ENCODE measurements at places on chromosomes 2 and 18.

DNA sequence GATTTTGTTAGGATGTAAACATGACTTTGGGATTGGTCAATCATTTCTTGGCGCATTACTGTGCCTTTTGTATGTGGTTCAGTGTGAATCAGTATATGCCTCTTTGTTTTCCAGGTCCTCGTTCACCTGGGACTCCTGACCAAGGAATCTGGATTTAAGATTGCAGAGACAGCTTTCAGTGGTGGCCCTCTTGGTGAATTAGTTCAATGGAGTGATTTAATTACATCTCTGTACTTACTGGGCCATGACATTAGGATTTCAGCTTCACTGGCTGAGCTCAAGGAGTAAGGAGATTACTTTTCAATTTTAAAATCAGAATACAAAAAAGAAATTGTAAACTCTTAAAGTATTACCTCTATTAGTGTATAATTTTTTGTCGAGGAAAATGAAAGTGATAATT lies 87.6 kb downstream of the MGAT5 start:
- DNase-seq: no peak

GRCh38 chr2:96245609-96246390 lies 20.0 kb downstream of the TMEM127 start:
- DNase-seq: no peak

GRCh38 chr2:101806123-101806522 lies 108.6 kb downstream of the MAP4K4 start:
- no peak for DNase-seq

- DNase-seq: no peak
Measured at GRCh38 chr2:36044411-36044810, 311.2 kb upstream of the CRIM1 start.

DNA sequence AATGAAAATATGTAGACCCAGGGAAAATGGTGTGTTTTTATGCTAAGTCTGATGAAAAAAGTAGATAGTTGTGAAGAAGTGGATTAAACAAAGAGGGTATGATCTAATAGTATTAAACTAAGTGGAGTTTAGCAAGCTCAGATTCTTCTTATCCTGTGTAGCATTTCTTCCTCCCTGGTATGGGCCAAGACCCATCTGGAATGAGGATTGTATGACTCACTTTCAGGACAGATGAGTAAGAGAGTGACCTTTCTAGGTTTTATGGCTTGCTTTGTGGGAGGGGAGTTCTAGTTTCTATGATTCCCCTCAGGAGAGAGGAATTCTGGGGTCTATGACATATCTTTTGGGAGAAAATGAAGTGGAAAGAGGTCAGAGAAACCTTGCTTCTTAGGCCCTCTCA lies 550.1 kb downstream of the SPAG16 start:
- no peak for DNase-seq

GRCh38 chr2:32812316-32812715 lies 134.4 kb upstream of the LTBP1 start:
- DNase-seq: no peak

DNA sequence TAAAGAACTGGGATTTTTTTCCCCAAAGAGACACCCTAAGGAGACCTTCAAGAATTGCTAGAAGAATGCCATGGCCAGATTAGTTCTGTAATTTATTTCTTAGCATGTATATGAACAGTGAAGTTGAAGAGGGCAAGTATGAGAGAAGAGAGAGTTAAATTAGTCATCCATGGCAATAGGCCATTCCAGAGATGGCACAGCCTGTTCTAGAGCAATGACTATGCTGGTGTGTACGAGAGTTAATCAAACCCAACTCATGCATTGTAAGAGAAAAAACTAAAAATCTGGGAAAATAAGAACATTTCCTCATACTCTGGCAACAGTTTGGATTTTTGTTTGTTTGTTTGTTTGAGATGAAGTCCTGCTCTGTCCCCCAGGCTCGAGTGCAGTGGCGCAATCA lies 112.1 kb upstream of the PIK3C3 start:
- DNase-seq: no peak

DNA sequence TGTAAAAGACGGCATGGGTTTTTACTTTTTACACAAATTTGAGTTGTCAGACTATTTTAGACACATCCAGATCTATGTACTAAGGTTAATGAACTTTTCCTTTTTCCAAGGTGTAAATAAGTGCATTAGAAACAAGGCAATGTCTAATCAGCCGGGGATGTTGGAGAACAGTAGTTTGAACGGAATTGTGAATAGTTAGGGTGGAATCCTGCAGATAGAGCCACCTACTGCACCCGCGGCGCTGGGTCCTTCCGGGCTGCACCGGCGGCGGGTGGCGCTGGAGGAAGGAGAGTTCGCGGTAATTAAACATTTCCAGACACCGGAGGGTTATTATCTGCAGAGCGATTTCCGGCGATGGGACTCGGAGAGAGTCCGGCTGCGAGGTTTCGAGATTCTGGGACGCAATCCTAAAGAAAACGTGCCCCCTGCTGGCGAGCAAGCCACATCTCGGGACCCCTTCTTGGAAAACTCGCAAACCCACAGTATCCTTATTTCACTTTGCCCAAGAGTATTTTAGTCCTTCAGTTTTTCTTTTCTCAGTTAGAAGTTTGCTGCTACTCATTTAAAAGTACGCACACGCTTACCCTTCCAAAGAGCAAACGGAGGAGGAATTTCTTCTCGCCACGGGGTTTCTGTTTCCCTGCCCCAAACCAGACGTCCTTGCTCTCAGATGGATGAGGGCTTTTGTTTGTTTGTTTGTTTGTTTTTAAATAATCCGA lies 4.5 kb upstream of the OSR1 start:
- peak; percentile 56 for DNase-seq

- DNase-seq: no peak
Measured at GRCh38 chr2:38739524-38739923, 11.6 kb downstream of the SRSF7 start.

DNA sequence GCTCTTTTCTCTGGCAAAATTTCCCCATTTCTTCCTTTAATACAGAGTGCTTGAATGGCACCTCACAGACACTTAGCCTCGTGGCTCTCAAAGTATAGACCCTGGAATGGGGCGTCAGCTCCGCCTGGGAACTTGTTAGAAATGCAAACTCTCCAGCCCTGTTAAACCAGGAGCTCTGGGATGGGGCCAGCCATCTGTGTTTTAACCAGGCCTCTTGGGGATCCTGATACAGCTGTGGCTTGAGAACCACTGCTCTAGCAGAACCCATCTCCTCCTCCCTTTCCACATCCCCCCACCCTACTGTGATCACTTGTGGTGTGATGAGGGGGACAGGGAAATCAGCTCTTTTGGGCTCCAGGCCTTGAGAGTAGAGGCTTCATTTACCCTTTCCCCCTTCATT lies 15.9 kb downstream of the LTBP1 start:
- peak; percentile 1 for DNase-seq

GRCh38 chr2:73947412-73948018 lies 20.8 kb downstream of the DGUOK start:
- DNase-seq: no peak

DNA sequence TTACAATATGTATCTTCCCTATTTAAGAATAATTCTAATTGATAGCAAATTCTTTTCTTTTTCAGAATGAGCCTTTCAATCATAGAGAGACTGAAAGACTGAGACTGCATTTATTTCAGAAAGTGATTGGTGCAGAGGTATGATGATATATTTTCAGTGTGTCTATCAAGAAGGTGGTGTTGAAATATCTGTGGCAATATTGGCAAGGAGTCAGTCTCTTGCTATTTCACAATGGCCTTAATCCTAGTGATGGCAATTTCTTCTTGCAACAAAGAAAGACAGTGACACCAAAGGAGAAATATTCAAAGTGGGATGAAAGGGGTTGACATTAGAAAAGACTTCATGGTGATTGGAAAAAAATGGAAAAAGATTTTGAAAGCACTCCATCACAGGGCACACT lies 21.7 kb upstream of the ZBTB14 start:
- no peak for DNase-seq

- no peak for DNase-seq
Measured at GRCh38 chr2:119015845-119016244, 73.9 kb downstream of the MARCO start.
